ENCODE measurements at places on chromosomes 1 and 21.

DNA sequence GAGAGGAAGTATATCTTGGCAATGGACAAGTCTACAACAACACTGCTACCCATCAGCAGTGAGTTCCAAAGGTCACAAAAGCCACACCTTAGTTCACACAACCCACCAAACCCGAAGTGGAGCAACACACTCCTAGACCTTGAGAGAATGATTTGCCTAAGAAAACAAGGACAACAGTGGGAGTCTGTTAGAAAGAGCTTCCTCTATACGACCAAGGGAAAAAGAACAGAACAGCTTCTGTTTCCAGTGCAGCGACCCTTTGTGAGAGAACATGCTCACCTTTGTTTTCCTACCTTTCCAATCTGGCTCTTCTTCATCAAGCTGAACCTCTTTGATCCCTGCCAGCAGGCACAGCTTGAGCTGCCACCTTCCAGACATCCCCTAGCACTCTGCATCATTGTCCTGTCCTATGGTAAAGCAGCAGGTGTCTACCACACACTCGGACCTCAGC lies 56.7 kb upstream of the PALMD start:
- DNase-seq = no peak

DNA sequence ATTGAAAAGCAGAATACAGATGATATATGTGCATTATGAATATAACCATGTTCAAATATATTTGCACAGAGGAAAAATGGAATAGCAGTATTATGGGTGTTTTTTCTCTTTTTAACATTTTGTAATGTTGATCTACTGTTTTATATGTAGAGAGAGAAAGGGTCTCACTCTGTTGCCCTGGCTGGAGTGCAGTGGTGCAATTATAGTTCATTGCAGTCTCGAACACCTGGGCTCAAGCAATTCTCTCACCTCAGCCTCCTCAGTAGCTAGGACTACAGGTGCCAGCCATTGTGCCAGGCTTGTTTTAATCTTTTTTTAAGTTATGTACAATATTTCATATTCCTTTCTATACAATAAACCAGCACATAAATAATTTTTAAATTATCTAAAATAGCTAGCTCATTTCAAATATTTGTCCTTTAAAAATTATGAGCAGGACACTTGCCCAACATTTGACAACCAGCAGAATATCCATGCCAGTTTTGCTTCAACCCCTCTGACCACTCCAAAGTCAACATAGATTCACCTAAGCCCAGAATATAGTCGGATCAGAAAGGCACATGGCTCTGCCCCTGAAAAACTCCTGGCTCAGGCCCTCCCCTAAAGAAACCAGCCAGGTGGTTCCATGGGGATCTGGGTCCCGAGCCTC lies 29.8 kb downstream of the ZNF281 start:
- no peak for DNase-seq

- DNase-seq = no peak
Observed at GRCh38 chr21:26177746-26178426, 7.3 kb upstream of the APP start.

DNA sequence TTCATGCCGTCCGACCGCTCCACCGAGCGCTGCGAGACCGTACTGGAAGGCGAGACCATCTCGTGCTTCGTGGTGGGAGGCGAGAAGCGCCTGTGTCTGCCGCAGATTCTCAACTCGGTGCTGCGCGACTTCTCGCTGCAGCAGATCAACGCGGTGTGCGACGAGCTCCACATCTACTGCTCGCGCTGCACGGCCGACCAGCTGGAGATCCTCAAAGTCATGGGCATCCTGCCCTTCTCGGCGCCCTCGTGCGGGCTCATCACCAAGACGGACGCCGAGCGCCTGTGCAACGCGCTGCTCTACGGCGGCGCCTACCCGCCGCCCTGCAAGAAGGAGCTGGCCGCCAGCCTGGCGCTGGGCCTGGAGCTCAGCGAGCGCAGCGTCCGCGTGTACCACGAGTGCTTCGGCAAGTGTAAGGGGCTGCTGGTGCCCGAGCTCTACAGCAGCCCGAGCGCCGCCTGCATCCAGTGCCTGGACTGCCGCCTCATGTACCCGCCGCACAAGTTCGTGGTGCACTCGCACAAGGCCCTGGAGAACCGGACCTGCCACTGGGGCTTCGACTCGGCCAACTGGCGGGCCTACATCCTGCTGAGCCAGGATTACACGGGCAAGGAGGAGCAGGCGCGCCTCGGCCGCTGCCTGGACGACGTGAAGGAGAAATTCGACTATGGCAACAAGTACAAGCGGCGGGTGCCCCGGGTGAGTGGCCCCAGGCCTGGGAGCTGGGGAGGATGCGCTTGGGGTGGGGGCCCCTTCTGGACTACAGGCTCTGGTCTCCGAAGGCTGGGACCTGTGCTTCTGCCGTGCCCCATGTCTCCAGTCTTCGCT lies 1.1 kb downstream of the SKI start:
- DNase-seq = peak; percentile 70

- DNase-seq = peak; percentile 63
Observed at GRCh38 chr1:4652631-4653327, 1.6 kb upstream of the AJAP1 start.

- DNase-seq = no peak
Observed at GRCh38 chr1:153717330-153717729, 10.5 kb upstream of the INTS3 start.

GRCh38 chr1:53295295-53295694 lies 32.6 kb downstream of the LRP8 start:
- DNase-seq = no peak

- DNase-seq = no peak
Observed at GRCh38 chr1:29852248-29852647, 615.9 kb downstream of the PTPRU start.

DNA sequence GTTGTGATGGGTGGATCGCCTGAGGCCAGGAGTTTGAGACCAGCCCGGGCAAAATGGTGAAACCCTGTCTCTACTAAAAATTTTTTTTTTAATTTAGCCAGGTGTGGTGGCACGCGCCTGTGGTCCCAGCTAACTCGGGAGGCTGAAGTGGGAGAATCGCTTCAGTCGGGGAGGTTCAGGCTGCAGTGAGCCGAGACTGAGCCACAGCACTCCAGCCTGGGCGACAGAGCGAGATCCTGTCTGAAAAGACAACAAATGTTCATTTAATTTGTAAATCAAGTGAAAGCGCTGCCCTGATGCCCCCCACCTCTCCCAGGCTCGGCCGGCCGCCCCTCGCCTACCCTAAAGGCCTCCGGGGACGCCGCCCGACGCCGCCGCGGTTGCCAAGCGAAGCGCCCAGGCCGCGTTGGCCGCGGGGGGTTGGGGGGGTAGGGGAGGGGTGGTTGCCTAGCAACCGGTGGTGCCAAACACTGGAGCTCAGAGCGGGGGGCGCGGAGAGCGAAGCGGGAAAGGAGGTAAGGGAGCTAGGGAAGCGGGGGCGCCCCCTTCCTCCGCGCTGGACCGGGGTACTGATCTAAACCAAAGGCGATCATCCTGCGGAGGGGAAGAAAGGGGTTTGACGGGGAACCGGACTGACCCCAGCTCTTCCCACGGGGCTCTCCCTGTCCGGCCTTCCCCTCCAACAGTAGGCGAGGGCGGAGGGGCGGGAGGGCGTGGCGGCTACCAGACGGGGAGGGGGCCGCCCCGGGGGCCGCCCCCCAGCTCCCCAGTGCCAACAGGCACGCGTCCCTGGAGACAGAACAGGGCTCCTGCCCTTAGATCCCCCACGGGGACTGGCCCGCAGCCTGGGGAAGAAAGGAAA lies at the start of gene TEKT2:
Gene TEKT2, plus strand, starts transcription at position 460 of the 862 bp plus-strand sequence. CDS start 828 bp downstream, outside the sequence.
- peak; percentile 81 for DNase-seq

DNA sequence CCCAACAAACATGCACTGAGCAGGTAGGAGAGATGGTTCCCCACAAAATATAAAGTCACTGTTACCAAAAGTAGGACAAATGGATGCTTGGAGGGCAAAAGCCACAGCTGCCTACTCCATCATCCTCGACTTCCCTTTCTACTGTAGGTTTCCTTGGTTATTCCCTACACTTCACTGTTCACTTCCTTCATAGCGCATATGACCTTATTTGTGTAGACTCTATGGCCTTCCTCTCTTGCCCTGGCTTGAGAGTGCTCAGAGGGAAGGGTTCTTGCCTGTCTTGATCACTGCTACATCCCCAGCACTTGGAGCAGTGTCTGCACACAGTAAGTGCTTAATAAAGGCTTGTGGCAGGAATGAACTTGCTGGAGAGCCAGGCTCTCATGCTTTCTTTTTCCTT lies 14.6 kb upstream of the TRNP1 start:
- DNase-seq = no peak

- no peak for DNase-seq
Observed at GRCh38 chr1:216387782-216388181, 35.5 kb downstream of the USH2A start.

DNA sequence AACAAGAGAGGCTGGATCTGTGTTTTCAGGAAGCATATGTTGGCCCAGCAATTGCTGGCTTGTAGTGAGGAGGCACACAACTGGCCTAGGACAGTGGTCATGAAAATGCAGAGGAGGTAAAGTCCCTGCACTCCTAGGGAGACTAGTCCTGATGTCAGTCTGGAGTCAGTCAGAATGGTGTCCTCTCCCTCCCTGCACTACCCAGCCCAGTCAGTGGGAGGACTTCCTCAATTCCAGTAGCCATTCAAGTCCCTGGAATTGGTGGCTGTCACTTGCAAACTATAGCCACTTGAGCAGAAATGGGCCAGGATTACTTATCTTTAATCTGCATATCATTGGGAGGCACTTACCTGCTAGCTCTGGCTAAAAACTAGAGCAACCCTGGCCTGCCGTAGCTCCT lies 18.6 kb downstream of the NDUFS5 start:
- no peak for DNase-seq

- no peak for DNase-seq
Observed at GRCh38 chr1:184387476-184388318, 868 bp downstream of the C1orf21 start.

DNA sequence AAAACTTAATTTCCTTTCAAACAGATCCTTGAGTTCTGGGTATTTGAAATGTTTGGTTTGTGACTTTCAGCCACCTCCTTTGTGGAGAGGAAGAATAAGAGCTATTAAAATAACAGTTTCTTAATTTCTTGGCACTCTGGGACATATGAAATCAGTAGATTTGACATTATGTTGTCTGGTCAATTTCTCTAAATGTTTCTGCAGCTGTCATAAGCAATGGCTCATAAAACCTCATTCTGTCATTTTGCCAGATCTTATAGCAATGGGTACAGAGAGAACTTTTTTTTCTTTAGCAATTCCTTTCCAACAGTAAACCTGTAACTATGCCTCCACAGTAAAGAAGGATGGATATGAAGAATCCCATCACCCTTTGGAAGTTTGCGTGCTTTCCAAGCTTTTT lies 52.6 kb downstream of the LAMC1 start:
- DNase-seq = no peak

GRCh38 chr1:175708787-175709186 lies 34.6 kb downstream of the TNR start:
- DNase-seq = no peak

DNA sequence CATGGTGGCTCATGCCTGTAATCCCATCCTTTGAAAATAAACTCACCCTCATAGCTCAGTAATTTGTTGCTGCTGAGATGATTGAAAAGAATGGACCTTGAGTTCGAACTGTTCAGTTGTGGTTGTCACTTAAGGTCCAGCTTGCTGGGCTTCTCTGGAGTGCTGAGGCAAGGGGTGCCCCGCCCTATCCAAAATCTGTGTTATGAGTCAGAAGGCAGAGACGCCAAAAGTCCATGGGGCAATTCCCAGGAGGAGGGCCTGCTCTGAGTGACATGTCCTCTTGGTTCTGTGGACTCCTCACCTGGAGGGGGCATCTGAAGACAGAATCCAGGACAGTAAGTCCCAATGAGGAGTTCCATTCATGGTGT lies 64.8 kb downstream of the MYOM3 start:
- no peak for DNase-seq

DNA sequence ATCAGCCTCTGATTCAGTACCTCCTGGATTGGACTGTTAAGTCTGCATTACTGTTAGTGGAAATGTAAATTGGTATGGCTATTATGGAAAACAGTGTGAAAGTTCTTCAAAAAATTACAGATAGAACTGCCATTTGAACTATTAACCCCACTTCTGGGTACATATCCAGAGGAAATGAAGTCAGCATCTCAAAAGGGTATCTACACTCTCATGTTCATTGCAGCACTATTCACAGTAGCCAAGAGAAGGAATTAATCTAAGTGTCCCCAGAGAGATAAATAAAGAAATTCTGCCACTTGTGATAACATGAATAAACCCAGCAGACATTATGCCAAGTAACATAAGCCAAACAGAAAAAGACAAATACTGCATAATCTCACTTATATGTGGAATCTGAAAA lies 676.0 kb downstream of the PLA2G4A start:
- no peak for DNase-seq

DNA sequence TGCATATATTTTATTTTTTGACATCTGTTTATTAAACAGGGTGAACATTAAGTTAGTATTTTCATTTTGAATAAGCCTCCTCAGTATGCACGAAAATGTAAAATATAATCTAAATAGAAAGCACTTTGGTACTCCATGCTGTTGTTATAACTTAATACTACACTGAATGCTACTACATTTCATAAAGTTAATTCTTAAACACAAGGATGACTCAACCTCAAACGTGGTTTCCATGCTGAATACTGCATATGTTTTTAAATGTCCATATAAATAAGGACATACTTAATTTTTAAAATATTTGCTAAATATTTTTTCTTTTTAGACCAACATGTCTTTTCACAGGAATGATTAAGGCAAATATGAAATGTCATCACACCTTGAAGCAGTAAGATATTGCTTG lies 83.9 kb downstream of the USP24 start:
- no peak for DNase-seq

DNA sequence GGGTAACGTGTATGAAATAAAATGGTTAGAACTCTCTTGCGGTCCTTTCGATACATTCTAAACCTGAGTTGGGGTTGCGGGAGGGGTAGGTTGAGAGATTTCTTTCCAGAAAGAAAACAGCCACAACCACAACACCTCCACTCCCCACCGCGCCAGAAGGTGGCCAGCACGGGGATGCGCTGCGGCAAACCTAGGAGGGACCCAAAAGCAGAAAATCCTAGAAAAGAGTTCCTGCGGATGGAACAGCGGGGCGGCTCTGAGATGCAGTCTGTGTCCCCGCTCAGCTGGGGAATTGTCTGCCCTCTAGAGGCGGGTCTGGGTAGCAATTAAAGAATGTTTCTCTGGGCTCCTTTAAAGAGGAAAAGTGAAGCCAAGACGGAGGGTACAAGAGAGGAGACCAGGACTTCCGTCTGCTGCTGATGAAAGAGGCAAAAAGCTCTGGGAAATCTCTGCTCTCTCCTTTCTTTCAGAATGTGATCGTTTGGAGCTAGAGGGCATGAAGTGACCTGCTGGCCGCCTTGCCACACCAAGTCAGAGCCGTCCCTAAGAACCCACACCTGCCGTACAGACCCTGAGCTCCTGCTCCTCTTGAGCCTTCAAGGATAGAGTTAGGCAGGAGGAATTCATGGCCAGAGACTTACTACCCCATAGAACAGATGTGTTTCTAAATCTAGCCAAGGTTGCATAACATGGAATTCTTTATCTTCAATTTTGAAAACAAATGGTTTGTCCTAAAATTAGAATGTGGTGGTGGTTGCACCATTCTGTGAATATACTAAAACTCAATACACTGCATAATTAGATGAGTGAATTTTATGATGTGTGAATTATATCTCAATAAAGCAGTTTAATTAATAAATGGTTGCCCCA lies 46.5 kb upstream of the COA6 start:
- peak; percentile 51 for DNase-seq
